ENCODE measurements at places on chromosomes 3 and 15.

DNA sequence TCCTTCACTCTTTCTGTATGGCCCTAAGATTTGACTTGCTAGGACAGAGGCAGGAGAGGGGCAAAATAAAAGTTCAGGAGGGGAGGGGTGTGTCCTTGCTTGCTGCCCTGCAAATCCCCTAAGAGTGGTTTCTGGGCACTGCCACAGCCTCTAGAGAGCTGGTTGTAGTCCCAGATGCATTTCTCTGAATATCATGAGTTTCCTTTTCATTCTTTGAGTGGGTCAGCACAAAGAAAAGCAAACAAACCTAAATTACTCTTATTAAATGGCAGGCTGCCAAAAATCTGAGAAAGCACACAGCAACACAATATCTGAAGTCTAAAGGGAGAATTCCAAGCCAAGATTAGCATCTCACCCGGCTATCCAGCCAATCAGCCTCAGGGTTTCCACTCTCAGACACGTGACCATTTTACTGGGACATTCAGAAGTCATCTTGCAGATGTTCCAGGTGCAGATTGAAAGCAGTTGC is 919.3 kb downstream of the TUSC7 start:
- no peak for DNase-seq

DNA sequence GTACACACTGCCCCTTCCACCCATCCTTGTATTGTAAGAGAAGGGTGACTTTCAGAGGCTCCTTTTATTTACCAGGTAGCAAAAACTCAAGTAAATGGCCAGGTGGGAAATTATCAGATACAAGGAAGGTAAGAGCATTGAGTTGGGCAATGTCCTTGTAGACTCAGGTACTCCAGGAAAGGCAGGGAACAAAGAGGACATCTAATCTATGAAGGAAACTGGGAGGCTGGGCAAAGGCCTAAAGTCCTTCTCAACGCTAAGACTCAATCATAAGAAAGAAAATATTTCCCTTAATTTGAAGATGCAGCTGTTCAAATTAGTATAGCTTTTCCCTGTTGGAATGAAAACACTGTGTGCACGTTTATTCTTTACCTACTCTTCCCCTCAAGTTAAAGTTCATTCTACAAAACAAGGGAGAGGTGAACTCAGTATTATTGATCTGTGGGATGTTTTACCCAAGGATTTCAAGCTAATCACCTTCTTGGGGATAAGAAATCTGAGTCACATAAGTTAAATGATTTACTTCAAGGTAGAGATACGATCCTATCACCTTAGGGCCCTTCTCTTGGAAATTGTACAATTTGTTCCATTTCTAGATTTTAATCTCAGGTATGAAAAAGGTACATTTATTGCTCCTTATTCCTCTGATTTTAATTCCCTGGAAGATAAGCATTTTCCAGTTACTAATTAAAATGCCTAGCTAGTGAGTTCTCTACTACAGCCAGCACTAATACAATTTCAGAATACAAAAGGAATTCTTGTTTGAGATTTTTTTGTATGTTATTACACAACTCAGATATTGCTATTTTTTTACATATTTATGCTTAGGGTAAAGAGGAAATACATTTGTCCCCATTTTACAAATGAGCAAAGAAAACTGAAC is 80.6 kb downstream of the PLD1 start:
- DNase-seq: no peak

DNA sequence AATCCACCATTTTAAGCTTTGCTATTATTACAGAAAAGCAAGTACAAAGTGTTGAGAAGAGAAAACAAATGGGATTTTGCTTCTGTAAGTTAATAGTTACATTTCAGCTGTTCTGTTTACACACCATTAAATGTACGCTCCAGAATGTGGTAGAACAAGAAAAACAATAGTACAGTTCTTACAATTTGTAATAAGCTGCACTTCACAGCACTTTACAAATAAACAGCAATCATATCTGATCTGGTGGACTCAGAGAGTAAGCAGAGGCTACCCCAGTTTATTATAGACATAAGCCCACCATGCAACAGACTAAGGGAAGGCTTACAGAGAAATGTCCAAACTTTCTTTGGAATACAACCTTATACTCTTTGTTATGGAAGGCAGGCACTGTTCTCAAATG is 126.4 kb downstream of the OXSM start:
- DNase-seq: no peak

DNA sequence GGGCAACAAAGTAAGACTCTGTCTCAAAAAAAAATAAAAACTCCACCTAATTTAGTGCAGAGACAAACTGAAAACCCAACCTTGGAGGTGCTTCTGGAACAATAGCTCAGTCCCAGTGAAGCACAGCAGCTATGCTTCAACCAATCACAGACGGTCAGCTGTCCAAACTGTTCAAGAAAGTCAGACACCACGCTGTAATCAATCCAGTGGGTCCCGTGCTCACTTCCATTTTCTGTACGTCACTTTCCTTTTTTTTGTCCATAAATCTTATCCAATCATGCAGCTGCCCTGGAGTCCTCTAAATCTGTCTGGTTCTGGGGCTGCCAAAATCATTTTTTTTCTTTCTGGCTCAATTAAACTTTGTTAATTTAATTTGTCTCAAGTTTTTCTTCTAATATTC is 93.6 kb upstream of the FAM174B start:
- no peak for DNase-seq

DNA sequence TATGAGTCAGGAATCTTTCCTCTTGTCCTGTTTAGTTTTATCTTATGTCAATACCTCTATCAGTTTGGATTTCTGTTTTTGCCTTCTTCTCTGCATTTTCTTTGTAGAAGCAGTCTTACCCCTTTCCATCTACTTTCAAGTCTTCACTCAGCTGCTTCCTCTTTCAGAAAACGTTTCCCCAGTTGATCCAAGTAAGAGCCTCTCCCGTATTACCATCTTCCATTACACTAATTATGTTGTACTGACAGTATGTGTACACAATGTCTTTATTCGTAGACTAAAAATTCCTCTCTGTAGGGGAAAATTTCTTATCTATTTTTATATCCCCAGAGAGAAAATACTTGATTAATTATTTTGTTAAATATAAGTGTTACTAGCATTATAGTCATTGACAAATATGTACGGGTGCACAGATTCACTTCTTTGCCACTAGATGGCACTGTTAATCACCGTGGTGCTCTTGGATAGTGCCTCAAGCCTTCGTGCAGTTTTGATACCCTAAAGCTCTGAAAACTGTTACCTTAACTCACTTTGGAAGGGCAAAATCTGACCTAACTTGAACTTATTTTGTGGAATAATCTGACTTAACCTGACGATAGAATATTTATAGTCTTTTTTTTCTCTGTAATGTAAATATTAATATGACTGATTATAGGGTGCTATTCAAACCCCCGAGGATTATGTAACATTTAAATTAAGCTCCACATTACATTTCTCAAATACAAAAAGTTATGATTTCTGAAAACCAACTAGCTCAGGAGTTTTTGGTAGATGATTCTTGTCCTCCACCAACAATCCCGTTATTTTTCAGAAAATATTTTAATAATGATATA is 74.2 kb upstream of the POU1F1 start:
- DNase-seq: peak; percentile 38

GRCh38 chr3:188937389-188937788 is 234.4 kb upstream of the TPRG1 start:
- no peak for DNase-seq

GRCh38 chr3:166263460-166263859 is 426.2 kb upstream of the BCHE start:
- DNase-seq: no peak

DNA sequence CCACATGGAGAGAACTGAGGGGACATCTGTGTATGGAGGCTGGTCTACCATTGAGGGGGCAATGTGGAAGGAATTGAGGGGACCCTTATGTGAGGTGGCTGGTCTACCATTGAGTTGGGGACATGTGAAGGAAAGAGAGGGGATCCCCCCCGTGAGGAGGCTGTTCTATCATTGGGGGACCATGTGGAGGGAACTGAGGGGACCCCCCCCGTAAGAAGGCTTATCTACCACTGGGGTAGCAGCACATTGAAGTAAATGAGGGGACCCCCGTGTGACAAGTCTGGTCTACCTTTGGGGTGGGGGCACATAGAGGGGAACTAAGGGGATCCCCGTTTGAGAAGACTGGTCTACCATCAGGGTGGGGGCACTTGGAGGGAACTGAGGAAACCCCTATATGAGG is 158.0 kb downstream of the FBLN2 start:
- no peak for DNase-seq

DNA sequence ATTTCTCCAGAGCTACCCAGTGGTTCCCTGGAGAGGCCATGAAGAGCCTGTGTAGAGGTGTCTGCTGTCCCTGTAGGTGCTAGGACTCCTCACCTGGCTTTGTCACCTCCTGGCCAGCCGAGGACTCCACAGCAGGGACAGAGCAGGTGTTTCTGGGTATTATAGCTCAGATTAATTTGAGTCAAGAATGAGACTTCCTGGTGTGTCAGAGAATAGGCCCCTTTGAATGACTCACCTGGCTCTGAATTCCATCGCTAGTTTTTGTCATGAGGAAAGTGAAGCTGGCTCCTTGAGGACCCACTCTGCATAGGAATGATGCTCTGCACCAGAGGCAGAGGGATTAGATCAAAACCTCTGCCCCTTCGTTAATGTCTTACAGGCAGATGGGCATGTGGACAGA is 167.5 kb upstream of the TOPAZ1 start:
- DNase-seq: peak; percentile 12

DNA sequence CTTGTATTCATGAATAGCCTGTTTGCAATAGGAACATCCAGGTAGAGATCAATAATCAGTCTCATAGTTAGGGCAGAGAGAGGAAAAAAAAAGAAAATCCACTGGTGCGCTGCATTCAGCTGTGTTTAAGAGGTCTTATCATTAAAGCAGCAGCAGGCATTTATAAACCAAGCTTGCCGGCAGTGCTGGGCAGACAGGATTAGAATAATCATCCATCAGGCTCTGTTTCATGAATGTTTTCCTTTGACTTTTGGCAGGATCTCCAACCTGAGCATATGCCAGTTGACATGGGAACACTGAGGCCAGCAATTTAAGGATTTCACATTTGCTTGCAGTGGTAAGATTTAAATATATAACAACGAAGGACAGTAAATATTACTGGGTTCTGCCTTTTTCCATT is 305.2 kb upstream of the SEMA6D start:
- DNase-seq: no peak

GRCh38 chr15:33639456-33639855 is 328.7 kb downstream of the RYR3 start:
- DNase-seq: no peak

DNA sequence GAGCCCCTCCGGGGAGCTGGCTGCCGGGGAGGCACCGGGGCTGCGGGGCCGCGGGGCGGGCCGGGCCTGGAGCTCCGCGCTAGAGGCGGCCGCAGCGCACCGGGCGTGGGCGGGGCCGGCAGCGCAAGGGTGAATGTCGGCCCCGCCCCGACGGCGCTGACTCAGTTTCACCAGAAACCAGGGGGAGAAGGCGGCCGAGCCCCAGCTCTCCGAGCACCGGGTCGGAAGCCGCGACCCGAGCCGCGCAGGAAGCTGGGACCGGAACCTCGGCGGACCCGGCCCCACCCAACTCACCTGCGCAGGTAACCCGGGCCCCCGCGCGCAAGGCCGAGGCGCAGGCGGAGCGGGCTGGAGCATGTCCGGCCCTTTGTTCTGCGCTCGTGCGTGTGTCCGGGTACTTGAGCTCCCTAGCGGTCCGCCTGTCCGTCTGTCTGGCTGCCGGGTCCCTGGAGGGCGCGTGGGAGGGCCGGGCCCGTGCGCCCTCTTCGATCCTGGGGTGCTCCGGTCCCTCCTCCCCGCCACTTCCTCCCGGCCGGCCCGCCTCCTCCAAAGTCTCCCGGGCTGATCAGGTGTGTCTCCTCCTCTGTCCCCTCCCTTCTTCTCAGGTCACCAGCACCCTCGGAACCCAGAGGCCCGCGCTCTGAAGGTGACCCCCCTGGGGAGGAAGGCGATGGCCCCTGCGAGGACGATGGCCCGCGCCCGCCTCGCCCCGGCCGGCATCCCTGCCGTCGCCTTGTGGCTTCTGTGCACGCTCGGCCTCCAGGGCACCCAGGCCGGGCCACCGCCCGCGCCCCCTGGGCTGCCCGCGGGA is at the start of gene SPINT1:
Gene SPINT1, plus strand, starts transcription at position 164 of the 811 bp plus-strand sequence. Its CDS starts 507 bp downstream, at position 671.
- DNase-seq: no peak

GRCh38 chr15:70923311-70924080 is 30.9 kb downstream of the LRRC49 start:
- no peak for DNase-seq

DNA sequence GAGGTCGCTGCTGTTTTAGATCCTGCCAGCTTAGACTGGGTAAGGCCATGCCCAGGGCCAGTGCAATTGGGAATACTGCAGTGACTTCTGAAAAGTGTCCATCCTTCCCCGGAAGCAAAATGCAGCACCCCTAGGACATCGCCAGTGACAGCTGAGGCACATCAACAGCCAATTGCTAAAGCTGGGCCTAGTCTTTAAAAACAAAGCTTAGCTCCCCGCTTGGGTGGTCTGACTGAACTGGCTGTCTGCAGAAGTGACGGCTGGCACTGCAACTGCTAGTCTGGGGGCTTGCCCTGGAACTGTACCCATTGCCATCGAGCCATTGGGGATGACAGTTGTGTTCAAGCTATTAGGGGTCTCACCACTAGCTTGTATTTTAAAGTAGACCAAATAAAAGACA is 4.3 kb downstream of the LYSMD4 start:
- DNase-seq: no peak

DNA sequence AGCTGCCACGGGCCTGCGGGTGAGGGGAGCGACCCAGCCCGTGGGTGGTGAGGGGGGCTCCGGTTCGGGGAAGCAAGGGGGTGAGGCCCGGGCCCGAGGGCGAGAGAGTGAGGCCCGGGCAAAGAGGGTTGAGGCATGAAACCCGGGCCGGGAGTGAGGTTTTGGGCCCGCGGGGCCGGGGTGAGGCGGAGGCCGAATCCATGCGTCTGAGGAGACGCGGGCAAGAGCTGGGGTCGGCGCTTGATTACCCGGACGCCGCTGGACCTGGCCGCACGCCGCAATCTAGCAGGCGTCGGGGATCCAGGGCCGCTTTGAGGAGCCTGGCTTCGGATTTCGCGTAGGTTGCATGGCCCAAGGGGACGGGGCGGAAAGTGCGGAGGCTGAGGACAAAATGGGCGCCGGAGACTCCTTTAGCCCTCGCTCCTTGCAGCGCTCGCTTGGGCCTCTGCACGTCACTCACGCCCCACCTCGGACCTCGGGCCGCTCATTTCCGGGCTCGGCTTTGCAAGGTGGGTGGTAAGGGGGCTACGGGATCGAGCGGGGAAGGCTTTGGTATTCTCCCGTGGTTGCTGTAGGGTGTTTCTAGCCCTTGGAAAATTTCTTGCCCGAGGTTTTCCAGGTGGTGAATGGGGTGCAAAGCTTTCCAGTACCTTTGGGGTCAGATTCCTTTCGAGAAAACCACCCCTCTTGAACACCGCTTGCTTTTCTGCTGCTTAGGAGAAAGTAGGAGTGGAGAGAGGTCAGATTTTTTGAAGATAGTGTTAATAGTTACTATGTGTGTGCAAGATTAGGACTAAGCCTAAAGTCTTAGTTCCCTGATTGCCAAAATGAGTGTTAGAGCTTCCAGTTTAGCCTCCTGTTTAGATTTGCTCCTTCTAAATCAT is 827 bp downstream of the SLC25A36 start:
- no peak for DNase-seq

GRCh38 chr3:20739814-20740213 is 553.8 kb upstream of the SGO1 start:
- DNase-seq: no peak

Measured in HCT116 (cell line).